ENCODE measurements at places on chromosomes 11 and 22.
A peak's percentile ranks its signal among the peaks of the same experiment; 100 is the strongest.

DNA sequence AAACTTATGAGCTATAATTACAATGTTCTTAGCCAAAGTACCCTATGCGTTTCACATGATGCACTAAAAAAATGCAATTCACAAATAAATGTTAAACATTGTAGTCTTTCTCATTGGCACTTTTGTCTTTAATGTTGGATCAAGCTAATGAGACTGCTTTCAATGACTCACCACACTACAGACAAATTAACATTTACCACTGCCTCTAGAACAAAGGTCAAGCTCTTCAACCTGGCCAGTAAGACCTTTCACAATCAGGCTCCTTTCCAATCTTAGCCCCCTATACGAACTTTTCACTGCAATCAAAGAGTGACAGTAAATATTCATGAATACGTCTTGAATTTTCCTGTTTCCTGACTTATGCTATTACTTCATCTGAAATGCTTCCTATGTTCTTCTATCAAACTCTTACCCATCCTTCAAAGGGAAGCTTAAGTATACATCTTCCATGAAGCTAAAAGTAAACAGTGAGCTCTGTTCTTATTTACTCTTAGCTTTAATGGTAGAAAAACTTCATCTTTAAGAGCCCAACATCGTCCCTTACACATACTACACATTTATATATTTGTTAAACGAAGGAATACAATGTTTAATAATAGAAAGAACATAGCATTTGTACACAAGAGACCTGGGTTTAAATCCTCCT lies 326.6 kb upstream of the PITPNB start:
- DNase-seq, result no peak

- DNase-seq, result no peak
These were observed 775 bp downstream of the FAM181B start for GRCh38 chr11:82732734-82733443.

DNA sequence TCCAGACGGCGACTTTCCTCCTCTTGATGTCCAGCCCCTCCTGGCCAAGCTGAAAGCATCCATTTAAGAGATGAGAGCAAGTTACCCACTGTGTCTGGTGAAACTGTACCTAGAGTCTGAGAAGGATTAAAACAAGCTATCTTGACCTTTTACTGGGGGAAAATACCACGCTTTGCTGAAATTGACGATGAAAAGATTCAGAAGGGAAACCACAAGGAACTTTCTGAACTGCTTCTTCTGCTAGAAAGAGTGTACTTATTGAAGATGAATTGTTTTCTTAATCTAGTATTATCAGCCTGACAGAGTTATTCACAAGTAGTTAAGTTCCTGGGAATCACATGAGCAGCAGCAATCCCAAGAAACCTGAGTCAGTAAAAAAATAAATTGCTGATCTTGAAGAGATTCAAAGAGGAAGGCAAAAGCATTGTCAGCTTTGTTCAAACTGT lies 13.1 kb upstream of the MS4A6A start:
- no peak for DNase-seq

DNA sequence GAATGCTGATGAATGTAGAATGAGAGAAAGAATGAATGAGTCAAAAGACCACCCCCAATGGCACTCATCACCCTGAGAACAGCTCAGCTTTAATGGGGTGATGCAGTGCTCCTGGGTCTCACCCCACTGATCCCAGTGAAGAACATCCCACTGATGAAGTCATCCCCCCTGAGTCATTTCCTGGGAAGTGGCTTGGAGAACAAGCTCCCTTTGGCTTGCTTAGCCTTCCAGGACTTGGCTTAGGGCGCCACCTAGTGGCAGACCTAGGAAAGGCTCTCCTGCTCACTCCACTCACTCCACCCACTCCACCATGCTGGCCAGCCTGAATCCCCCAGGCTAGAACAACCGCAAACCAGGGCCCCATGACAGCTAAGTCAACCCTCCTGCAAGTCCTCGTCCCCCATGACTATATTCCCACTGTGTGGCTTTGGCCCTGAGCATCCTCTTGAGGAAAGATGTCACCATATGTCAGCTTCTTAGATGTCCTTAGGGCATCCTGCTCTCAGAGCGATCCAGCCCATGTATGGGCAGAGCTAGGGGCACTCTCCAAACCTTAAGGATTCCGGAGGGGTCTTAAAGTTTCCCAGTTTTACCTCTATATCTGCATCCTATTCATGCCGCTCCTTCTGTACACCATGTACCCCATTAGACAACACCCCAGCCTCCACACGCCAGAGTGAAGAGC lies 17.8 kb upstream of the TMPRSS13 start:
- DNase-seq, result peak; percentile 85

DNA sequence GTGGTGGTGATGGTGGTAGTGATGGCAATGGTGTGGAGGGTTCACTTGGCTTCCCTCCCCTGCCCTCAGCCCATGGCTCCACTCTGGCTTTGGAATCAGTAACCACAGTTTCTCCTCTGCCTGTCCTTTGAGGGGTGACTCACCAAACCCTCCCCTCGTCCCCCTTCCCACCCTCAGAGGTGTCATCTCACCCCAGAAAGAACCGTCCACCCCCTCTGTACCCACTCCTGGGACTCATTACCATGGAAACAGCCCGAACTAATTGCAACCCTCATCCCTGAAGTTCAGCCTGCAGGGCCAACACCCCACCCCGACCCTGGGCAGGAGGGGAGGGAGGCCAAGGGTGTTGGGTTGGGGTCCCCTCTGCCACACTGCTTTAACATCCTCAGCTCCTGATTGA lies 26.6 kb downstream of the PHLDB1 start:
- DNase-seq, result no peak

DNA sequence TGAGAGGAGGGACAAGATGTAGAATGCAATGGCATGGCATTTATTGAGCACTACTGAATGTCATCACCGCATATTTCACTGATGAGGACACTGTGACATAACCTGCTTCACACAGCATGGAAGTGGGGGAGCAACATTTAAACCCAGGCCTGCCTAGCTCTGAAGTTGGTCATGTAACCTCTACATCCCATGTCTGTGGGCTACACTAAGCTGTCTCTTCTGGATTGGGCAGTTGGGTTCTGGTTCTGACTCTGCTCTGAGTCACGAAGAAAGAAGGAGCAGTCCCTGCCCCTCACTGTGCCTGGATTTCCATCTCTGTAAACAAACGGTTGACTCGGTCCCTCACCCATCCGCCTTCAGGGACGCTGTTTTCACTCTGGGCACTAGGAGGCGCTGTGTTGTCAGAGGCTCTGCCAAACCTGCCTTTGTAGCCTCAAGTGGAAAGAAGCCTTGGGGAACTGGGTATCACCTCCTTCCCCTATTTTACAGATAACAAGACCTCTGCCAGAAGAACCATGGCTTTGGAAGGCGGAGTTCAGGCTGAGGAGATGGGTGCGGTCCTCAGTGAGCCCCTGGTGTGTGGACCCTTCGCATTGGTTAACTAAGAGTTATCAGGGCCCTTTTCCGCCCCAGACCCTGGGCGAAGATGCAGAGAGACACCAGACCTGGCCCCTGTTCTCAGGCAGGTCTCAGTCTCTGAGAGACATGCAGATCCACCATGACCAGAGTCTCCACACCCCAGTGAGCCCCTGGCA lies 12.7 kb upstream of the ARHGEF17 start:
- no peak for DNase-seq

DNA sequence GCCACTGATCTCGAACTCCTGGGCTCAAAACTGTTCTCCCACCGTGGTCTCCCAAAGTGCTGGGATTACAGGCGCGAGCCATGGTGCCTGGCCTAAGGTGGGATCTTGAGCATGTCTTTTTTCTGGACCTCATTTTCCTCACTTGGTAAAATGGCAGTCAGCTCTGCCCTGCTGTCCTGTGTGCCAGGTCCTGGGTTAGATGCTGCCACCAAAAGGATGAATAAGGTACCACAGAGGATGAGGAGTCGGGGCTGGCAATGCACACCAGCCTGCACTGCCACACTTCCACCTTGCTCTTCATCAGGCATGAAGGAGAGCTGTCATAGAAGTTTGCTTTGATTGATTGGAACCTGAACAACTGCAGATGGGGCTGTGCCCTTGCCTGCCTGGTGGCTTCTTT lies 32.3 kb downstream of the ACO2 start:
- no peak for DNase-seq

DNA sequence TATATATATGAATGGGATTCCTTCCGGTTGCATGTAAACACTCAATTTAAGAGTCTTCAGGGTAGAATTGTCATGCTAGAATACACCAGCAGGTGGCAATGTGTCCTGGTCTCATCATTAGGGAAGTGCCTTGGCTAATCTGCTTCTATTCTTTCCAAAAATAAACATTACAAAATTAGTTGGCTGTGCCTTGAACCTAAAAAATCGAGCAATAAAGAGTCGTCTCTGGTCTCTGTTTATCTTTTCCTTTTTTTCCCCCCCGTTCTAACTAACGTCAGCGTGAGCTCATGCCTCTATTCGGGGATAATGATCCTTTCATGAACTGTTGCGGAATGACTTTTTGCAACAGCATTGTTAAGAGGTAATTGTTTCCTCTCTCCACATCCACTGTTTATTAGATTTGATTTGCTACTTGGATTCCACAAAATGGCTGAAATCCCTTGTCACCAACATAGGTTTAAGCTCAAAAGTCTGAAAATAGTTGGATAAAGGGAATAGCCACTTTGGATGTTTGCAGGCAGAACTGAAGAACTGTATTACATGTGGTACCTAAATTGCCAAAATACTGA lies 1.2 kb upstream of the ARHGEF12 start:
- DNase-seq, result peak; percentile 87

DNA sequence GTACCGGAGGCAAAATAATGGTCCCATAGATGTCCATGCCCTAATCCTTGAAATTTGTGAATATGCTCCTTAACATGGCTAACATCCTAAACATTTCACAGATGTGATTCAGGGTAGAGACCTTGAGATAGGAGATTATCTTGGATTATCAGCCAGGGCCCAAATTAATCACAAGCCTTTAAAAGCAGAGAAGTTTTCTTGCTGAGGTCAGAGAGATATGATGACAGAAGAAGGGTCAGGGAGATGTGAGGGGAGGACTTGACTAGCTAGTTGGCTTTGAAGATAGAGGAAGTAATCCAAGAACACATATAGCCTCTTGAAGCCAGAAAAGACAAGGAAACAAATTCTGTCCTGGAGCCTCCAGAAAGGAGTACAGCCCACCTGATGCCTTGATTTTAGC lies 19.1 kb upstream of the FDX1 start:
- DNase-seq, result no peak

GRCh38 chr11:115544422-115544948 lies 40.3 kb upstream of the CADM1 start:
- no peak for DNase-seq

DNA sequence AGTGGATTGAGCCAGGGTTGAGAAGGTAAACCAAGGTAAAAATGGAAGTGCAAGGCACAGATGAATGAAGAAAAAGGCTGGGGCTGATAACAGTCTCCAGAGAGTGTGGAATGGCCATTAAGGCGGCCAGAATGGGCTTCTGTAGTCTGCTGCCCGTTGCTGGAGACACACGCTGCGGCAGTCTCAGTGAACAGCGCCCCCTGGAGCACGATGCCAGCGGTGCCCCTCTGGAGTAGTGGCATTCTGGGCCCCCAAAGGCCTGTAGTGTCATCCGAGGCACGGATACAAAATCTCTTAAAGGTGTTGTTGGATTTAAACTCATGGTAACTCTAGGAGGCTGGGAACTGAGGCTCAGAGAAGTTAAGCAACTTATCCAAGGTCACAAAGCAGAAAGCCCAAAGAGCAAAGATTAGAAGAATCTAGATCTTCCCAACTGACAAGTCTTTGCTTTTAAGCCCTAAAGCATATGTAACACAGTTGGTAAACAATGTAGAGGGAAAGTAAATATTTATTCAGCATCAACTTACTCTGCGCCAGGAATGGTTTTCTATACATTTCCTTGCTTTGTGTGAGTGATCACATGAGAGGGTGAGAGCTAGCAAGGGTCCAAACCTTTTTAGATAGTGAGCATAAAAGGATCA lies 18.2 kb downstream of the KCNJ1 start:
- DNase-seq, result no peak

- no peak for DNase-seq
These were observed 592.2 kb upstream of the CADM1 start for GRCh38 chr11:116096272-116096995.

GRCh38 chr11:120710354-120711131 lies 199.0 kb downstream of the GRIK4 start:
- DNase-seq, result peak; percentile 62

DNA sequence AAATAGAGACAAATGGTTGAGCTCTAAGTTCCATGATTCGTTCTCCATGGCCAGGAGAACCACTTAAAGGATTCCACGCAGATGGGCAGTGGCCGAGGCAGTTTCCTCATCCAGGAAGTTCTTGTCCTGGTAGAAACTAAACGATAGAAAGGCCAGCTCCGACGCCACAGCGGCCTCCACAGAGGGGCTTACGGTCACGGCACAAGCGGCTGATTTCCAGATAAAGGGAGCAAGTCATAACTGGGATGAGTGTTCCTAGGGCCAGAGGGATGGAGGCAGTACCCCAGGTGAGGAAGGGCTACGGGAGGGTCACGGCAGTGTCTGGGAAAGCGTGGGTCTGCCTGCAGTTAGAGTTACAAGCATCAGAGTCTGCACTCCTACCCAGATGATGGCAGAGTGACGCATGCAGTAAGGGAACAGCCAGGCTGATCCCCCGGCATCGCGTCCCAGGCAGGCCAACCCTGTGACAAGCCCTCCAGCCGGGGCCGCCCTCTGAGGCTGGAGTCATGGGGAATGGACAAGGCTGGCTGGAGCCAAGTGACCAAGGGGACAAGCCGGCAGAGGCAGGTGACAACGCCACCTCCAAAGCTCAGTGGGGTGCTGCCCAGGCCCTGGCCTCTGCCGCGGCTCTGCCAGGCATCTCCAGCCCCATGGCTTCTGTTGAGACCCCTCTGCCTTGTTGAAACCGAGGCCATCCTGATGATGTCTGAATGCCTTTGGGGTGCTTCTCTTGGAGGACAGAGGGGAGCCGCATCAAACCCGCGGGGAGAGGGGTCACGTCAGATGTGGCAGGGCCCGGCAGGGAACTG lies 475.1 kb downstream of the BRD1 start:
- DNase-seq, result no peak

DNA sequence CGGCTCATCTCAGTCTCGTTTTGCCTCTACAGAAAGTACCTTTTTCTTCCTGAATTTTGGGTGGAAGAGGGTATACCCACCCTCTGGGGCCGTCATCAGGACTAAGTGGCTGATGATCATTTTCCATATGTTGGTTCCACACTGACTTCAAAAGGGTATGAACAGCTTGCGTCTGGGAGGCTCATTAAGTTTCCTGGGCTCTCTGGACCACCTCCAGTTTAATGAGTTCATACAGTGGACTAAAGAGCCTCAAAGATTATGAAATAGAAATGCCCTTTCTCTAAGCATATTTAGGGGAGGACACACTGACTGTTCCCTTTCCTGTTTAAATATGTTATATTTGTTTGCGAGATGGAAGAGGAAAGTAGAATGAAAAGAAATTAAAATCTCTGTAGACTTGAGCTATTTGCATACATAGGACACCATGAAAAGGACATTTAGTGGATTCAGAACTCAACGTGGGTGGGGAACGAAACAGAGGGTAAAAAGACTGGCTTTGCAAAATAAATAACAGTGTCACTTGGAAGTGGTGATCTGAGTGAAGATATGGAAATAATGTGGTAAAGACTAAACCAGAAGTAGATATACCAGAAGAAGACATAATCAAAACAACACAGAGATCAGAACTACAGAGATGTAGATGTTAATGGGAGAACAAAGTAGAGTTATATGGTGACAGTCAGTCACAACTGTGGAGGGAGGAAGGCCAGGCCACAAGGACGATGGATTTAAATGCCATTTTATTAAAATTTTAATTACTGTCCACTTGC lies 18.7 kb downstream of the LDLRAD3 start:
- no peak for DNase-seq

Data from fibroblast of the conjunctiva (primary cell).